Immature natural killer cell (primary cell): ENCODE measurements at places on chromosomes 4 and X.

DNA sequence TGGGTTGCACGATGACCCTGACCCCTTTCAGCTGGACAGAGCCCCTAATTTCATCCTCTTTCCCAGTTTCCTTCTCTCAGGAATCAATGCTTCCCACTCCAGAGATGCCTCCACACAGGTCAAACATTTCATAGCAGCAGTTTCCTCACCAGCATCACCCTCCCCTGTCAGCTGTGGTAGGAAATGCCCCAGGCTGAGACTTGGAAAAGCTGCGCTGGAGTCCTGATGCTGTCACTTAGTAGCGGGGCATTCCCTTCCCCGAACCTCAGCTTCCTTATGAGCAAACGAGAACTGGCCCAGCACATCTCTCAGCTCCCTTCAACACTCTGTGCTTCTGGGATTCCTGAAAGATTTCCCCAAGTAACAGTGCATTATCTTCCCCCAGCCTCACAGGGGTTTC, 2.7 kb downstream of the GJB1 start:
- DNase-seq: no peak

- no peak for DNase-seq
Measured at GRCh38 chr4:64158648-64159326, 250.5 kb downstream of the TECRL start.

GRCh38 chr4:34181311-34181841, 2062.9 kb downstream of the ARAP2 start:
- DNase-seq: no peak

DNA sequence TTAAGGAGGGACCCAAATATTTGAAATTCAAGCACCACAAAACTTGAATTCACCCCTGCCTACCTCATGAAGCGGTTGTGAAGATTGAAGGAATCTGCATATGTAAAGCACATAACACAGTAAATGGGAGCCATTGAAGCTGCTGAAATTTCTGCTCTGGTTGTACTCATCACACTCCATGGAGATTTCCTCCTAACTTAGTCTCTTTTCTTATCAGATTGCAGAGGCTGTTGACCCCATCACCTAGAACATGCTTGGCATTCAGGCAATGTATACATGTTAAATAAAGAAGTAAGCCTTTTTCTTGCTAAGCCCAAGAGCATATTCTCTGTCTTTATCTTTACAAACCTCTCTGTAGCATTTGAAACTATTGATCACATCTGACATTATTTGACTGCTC, 104.9 kb upstream of the TNIP3 start:
- DNase-seq: no peak

DNA sequence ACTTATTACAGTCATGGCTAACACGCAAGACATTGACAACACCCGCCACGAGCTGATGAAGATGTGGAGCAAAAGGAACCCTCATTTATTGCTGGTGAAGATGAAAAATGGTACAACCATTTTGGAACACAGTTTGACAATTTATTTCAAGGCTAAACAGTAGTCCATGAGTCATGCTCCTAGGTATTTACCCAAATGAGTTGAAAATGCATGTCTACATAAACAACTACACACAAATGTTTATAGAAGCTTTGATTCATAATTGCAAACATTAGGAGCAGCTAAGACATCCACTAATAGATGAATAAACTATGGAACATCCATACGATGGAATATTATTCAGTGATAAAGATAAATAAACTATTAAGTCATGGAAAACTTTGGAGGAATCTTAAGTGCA, 580.1 kb downstream of the RAPGEF2 start:
- DNase-seq: no peak

- DNase-seq: no peak
Measured at GRCh38 chrX:135625995-135626394, 87.4 kb upstream of the CT45A1 start.

GRCh38 chr4:139834981-139835391, 169.4 kb downstream of the MGST2 start:
- no peak for DNase-seq

- DNase-seq: no peak
Measured at GRCh38 chr4:771464-771863, 54.5 kb downstream of the CPLX1 start.

- DNase-seq: no peak
Measured at GRCh38 chr4:86450861-86451260, 91.0 kb upstream of the MAPK10 start.

DNA sequence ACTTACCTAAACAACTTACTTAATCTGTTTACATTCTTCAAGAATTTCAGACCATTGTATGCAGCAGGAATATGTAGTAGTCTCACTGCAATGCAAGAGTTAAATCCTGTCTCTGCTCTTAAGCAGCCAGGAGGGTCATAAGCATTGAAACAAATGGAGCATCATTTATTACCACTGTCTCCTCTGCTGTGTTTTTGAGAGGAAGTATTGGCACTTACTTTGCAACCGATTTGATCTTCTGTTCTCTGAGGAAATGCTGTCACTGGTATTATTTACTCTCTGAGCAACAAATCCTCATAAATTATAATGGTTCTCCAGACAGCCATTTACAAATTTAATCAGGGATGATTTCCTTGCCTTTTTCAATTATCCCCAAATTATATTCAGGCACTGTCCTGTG, 1367.1 kb downstream of the STIM2 start:
- no peak for DNase-seq

DNA sequence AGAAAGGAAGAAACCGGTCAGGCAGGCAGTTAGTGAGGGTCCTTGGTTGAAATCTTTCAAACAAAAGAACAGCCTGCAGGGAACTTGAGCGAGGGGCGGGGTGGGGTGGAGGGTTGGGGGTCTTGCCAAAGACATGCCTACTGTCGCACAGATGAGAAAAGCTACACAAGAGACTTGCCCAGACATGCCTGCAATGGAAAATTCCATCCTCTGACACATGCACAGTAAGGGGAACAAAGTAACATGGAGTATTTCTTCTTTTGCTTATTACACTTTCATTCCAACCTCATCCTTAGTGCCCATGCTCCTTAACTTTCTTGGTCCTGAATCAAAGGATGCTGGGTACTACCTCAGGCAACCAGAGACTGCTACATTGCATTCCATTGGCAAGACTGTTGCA, 1491.2 kb downstream of the STIM2 start:
- DNase-seq: no peak

- DNase-seq: no peak
Measured at GRCh38 chr4:53916431-53916889, 147.9 kb downstream of the CHIC2 start.
